ENCODE measurements at places on chromosomes 2 and 18.

- DNase-seq = no peak
Measured at GRCh38 chr2:212726403-212726802, 187.8 kb upstream of the ERBB4 start.

GRCh38 chr2:223853425-223853837 is 16.0 kb upstream of the AP1S3 start:
- no peak for DNase-seq

DNA sequence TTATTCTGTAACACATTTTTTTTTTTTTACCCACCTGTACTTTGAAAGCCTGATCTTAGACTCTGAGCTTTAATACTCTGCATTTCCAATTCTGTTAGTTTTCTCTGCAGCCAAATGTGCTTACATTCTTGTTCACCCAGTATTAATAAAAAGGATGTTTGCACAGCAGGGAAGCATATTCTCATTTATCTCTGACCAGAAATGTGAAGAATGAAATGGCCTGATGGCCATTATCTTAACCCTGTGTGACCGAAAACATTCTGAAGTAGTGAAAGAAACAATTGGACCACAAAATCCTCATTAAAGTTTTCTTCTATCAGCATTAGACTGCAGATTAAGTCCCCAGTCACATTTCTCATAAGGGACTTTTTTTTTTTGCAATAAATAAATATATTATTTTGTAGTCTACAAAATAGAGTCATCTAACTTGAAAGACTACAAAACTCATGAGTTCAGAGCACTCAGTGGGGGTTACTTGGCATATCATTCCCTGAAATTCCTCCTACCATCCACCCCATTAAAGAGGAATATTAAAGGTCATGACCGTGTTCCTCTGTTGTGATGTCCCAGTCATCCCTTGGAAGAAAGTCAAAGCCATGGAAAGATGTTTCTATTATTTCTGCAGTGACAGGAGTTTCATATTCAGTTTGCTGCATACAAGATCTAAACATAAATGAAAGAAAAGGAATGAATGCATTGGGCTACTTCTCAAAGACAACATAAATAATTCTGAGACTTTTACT is 364.4 kb downstream of the RND3 start:
- DNase-seq = no peak

DNA sequence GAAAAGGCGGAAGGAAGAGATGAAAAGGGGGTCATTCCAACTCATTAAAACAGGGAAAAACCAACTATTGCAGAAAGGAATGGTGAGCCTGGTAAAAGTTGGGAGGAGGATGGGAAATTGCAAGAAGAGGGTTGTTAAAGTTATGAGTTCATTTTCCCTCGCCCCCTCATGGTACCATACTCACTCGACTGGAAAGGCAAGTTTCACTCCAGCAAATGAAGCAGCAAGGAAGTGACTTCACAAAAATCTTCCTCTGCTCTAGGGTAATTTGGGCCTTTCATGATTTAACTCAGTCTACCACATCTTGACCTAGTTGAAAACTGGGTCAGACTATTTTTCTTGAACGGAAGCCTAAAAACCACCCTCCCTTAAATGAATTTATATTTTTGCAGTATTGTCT is 22.8 kb upstream of the DAW1 start:
- no peak for DNase-seq

GRCh38 chr2:20643060-20643459 is 7.8 kb downstream of the HS1BP3 start:
- no peak for DNase-seq

GRCh38 chr18:79792096-79792987 is 5.4 kb upstream of the KCNG2 start:
- no peak for DNase-seq

- no peak for DNase-seq
Measured at GRCh38 chr18:49250816-49251388, 209.5 kb downstream of the DYM start.

- no peak for DNase-seq
Measured at GRCh38 chr18:56221195-56222065, 417.0 kb downstream of the TXNL1 start.

DNA sequence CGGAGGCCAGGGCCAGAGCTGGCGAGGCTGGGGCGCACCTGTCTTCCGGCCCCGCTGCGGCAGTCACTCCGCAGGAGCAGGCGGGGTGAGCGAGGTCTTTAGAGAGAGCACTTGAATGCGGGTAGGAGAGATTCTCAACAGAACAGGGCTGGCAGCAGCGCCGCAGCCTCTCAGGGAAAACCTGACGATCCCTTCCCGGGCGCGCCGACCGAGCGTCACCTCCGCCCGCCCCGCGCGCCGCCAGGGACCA is 526 bp downstream of the PRKRA start:
- no peak for DNase-seq

- DNase-seq = no peak
Measured at GRCh38 chr2:119216994-119217393, 6.6 kb upstream of the STEAP3 start.

DNA sequence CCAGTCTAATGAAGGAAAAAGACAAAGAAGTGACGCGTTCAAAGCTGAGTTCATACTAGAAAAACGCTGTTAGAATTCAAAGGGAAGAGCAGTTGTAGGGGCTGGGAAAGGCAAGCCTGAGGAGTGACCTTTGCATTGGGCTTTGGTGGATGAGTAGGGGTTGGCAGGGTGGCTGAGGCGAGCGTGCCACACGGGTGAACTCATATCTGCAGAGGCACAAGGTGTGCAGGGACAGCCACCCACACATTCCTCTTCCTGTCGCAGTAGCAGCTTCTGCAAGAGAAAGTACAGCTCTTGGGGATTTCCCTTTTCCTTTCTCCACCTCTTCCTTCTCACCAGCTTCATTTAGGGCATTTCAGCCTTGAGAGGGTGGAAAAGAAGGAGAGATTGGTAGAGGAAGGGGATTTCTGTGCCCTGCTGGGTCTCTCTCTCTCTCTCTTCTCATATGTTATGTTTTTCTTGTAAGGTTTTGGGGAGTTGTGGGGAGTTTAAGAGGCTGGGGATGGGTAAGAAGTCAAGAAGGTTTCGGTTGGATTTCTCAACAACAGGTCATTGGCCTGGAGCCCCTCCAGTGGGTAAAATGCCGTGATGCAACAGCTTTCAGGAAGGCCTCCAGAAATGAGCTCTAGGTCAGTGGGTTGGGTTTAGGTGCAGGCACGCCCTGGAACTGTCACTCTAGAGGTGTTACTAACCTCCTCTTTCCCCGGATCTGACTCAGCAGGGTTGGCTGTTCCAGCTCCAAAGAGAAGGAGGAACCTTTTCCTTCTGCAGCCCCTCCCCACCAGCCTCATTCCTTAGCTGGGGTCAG is 40.1 kb downstream of the ODC1 start:
- no peak for DNase-seq

DNA sequence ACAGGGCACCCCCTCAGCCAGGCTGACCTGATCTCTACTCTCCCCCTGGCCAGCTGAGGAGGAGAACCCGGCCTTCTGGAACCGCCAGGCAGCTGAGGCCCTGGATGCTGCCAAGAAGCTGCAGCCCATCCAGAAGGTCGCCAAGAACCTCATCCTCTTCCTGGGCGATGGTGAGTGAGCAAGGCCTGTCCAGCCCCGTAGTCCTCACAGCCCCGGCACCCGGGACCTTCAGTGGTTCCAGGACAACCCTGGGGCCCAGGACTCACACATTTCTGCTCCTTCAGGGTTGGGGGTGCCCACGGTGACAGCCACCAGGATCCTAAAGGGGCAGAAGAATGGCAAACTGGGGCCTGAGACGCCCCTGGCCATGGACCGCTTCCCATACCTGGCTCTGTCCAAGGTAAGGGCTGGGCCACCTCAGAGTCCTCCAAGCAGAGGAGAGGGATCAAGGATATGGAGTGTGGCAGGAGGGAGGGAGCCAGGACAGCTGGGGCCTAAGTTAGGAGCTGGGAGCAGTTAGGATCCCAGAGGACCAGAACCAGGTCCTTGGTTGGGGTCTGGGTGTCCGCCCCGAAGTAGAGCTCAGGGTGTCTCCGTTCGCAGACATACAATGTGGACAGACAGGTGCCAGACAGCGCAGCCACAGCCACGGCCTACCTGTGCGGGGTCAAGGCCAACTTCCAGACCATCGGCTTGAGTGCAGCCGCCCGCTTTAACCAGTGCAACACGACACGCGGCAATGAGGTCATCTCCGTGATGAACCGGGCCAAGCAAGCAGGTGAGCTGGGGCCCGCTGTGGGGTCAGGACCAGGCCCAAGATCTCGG is 555 bp downstream of the ALPI start:
- no peak for DNase-seq

GRCh38 chr2:68828887-68829708 is 42.1 kb downstream of the BMP10 start:
- no peak for DNase-seq

DNA sequence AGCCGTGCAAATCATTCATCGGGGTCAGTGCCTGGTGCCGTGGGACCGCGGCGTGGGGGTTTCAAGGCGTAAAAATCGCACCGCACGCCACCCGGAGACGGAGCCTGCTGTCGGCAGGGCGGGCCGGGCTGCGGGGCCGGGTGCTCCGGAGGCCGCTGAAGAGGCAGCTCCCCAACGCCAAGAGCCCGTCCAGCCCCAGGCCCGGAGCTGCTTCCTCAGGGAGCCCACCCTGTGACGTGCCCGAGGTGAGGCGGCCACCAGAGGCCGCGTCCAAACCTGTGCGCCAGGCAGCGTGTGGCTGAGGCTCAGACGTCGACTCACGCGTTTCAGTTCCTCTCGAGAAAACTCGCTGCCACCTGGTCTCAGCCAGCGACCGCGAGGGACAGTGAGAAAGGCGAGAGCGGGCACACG is 98.1 kb downstream of the NFATC1 start:
- DNase-seq = no peak

GRCh38 chr2:60309941-60310660 is 243.4 kb downstream of the BCL11A start:
- no peak for DNase-seq

DNA sequence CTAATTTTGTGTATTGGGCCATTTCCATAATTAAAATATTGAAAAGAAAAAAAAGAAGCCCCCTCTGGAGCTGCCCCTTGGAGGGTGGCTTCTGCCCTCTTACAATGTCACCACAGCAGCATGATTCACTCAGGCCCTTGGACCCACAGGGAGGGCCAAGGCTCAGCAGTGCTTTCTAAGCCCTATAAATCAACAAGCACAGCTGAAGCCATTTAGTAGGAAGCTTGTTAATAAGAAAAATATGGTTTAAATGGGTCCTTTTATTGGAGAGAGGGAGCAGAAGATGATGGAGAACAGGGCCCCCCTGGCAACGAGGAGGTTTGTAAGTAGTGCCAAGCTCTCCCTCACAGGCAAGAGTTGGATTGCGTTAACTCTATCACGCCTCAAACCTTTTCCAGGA is 107.6 kb upstream of the FZD7 start:
- DNase-seq = no peak

DNA sequence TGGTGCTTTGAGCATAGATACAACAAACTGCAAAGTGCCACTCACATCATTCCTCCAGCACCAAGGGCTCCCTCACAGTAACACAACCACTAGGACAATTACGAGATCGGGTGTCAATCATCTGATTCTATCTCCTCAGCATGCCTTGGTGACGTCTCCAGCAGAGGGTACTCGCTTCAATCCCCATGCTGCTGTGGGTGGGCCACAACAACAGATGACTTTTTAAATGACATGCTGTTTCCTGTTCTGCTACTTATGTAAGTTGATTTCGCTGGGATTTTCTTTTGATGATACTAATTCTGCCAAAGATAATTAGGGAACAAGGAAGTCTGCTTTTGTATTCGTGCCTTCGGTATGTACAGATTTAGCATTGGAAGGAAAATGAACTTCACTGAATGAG is 1113.0 kb downstream of the BCL11A start:
- no peak for DNase-seq

DNA sequence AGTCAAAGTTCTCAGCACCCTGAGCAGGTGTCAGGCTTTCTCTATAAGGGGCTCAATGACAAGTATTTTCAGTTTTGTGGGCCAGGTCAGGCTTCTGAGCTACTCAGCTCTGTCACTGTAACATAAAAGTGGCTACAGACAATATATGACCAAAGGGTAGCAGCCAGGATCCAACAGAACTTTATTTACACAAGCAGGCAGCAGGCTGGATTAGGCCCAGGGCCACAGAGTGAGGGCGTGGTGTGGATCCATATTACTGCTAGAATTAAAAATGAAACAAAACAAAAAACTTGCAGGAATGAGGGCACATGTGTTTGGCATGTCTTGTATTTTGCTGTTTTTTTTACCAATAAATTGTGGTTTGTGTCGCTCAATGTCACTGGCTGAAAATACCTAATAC is 143.7 kb downstream of the EIPR1 start:
- no peak for DNase-seq
